Psoas muscle (tissue), 8 donors: ENCODE measurements at places on chromosomes 5 and 9. TPM values are rescaled to one million over a fixed set of nuclear protein-coding genes. Genes with fewer than 3 reads are reported as not detected.

The AGGF1 gene
- total RNA-seq: 13.4 TPM

The EMB gene
- total RNA-seq: 2.8 TPM

The SHISAL2B gene
- not detected for total RNA-seq

The SLC1A1 gene
- 1.3 TPM for total RNA-seq

The GPR150 gene
- 0.29 TPM for total RNA-seq

The PCDHA4 gene
- 0.08 TPM for total RNA-seq

The C9 gene
- total RNA-seq: not detected

The ECM2 gene
- total RNA-seq: 1.9 TPM

The PDZD2 gene
- total RNA-seq: 17.5 TPM

The IL7R gene
- total RNA-seq: 1.4 TPM

The SURF6 gene
- 11.4 TPM for total RNA-seq

The MARCHF11 gene
- total RNA-seq: not detected

The CAST gene
- total RNA-seq: 193 TPM

The SLC2A6 gene
- total RNA-seq: 1.9 TPM

The CNTLN gene
- total RNA-seq: 2.0 TPM

The RNF183 gene
- total RNA-seq: not detected

The PCDHGB5 gene
- 4.3 TPM for total RNA-seq
